NCI-H1436 treated with DMSO at 0.1 percent for 48 hours (cell line): ENCODE measurements at places on chromosomes 1 and 21.

- no peak for DNase-seq
Observed at GRCh38 chr1:57796616-57797015, 372.8 kb upstream of the DAB1 start.

DNA sequence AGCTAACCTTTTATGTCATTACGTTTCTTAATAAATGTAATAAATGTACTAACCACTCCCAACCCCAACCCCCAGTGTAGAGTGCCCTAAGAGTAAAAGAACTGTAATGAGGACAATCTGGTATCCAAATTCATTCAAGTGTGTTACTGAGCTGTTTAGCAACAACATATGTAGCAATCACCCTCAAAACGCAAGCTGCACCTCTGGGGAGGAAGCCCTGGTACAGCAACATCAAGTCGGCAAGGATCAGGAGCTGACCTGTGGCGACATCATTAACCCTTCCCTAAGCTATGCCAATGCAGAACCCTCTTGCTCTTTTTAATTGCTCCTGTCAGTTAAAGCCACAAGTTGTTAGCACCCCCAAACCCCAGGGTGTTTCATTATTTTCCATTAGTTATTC is 47.1 kb downstream of the STX6 start:
- no peak for DNase-seq

DNA sequence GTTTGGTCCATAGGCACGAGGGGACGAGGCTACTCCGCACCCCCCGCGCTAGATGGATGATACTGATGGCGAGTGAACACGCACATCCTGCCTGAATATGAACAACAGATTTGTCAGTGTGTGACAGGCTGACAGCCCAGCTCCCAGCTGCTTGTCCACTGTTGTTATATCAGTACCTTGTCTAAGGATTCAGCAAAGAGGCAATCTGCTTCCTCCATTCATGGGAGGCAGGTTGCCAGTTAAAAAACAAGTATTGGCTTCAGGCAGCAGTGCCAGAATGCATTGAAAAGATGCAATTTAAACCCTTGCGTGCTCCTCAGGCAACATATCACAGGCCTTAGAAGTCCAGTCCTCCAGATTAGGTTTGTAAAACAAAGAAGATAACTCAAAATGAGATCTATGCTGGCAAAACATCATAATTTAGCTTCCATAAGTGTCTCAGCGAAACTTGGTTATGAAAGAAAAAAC is 223.3 kb downstream of the GPATCH2 start:
- DNase-seq, result no peak

GRCh38 chr21:26546446-26547097 is 26.5 kb downstream of the CYYR1 start:
- DNase-seq, result no peak

GRCh38 chr1:19811206-19811851 is 3.8 kb downstream of the RNF186 start:
- DNase-seq, result no peak

DNA sequence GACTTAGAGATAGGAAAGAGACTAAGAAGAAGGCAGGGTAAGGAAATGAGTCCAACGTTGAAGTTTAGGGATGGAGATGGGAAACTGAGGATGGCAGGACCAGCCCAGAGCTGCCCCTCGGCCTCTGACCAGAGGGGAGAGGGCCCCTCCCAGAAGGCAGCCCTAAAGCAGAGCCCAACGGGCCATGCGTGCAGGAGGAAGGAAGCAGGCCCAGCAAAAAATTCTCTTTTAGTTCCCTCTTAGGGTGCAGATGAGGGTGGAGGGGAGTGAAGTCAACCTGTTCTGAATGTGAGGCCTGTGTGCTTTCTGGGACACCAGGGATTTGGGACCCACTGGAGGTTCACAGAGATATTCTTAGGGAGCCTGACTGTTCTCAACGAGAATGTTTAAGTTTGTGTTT is 225.4 kb downstream of the RHOU start:
- no peak for DNase-seq

DNA sequence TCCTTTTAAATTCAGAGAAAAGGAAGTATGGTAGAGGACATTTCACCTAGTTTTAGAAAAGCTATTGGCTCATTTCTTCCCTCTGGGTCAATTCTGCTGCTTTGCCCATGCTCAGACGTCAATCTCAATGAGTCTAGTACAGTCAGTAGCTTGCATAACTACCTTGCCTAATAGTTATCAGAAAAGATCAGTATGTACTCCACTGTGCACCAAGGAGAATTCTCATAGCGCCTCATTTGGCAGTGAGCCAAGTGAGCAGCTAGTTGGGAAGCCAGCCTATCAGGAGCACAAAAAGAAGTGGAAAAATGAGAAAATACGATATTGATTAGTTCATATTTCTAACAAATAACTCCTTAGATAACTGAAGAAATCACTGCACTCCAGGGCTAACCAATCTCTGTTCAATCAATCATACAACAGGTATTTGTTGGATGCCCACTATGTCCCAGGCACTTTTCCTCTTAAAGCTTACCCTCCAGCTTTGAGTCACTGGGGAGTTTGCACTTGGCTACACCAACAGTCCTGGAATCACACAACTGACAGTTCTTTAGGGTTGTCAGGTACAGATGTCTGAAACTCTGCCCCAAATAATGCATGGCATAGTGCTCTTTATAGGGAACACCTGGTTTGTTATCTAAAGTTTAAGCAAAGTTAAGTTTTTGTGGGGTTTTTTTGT is 50.2 kb downstream of the PRDX6 start:
- DNase-seq, result no peak

GRCh38 chr1:238895911-238896310 is 490.5 kb upstream of the CHRM3 start:
- no peak for DNase-seq

DNA sequence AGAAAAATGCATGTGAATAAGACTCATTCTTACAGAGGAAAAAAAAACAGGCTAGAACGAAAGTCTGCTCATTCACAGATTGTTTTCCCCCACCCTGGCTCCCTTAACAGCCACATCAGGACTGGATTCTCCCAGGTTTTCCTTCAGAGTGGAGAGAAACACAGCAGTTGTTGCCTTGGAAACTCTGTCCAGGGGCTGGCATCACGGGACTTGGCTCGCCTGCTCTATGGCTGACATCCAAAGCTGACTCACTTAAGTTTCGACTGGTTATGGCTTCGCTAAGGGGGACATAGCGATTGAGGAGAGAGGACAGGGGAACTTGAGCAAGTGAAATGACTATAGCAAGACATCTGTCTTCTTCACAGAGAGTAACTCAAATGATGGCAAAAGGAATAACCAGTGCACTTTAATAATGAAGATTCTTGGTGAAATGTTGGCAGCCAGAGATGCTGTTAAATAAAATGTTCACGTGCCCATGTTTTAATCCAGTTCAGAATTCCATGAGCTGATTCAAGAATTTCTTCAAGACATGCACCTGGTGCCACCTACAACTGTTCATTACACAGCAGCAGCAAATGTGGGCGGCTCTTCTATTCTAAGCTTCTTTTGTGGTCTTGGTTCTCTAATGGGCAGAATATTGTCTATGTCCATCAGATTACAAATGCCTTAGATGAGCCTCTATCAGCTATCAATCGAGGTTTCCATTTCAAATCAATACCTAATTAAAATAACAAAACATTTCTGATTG is 21.8 kb downstream of the MIS18A start:
- no peak for DNase-seq

DNA sequence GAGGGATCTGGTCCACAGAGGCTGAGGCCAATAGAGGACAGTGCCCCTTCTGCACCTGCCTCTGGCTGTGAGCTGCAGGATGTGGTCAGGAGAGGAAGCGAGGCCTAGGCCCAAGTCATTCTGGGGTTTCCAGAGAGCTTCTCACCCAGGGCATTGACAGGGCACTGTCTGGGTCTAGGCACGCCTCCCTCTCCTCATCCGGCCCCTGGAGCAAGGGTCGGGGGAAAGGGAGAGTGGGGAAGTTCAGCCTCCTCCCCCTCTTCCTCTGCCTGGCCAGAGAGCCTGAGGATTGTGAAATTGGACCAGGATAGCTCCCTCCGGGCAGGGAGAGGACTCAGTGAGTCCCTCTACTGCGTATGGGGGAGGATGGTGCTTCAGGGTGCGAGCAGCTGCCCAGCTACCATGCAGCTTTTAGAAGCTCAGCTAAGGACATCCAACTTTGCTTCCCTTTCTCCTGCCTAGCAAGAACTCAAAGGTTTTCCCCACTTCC is 6.3 kb upstream of the INAVA start:
- no peak for DNase-seq

DNA sequence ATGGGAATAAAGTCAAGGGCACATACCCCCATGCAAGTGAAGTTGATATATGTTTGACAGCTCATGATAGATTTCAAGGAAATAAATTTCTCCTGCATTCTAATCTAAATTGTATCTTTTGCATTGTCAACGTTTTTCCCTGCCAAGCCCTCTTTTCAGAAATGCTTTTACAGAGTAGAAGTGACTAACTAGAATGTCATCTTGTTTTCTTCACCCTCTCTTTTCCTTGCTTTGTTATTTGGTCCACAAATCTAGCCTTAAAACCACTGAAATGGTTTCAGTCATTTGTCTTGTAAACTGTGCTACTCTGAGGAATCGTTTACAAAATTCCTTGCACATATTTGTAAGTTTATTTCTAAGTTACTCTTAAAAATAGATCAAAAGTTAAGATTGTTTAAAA is 600.8 kb upstream of the CXADR start:
- no peak for DNase-seq

- no peak for DNase-seq
Observed at GRCh38 chr1:24975391-24975790, 45.3 kb upstream of the RUNX3 start.

- no peak for DNase-seq
Observed at GRCh38 chr1:112030157-112030556, 40.7 kb upstream of the KCND3 start.

DNA sequence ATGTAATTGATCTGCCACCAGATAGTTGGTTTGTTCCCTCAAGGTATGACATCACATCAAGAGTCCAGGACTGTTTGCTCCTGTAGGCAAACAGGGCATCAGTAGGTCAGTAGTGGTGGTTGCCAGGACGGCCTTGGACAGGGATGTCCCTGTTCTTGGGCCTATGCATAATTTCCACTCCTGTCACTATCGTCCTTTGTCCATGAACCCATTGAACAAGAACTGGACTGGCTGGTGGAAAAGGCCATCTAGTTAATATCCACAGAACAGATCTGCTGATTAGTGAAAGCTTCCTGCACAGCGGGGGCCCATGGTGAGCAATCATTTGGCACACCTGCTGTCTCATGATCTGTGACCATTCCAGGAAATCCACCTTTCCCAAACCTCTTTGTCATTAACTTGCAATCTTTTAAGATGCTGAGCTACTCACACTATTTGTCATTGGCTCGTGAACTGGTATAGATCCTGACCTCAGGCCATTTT is 12.4 kb upstream of the BSDC1 start:
- DNase-seq, result no peak
